ENCODE measurements at places on chromosomes 7 and 10.

DNA sequence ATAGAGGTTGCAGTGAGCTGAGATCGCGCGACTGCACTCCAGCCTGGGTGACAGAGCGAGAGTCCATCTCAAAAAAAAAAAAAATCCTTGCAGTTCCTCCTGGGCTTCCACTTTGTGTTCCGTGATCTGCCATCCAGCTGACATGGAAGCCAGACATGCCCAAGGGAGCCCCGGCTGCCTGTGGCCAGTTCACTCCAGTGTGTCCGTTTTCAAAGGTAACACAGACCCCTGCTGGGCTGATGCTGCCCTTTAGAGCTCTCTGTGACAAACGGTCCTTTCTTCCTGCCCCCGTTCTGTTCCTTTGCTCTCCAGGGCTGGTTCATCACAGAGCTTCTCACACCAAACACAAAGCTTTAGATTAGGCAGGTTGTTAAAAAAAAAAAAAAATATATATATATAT is 130.8 kb downstream of the CUL2 start:
- no peak for DNase-seq

DNA sequence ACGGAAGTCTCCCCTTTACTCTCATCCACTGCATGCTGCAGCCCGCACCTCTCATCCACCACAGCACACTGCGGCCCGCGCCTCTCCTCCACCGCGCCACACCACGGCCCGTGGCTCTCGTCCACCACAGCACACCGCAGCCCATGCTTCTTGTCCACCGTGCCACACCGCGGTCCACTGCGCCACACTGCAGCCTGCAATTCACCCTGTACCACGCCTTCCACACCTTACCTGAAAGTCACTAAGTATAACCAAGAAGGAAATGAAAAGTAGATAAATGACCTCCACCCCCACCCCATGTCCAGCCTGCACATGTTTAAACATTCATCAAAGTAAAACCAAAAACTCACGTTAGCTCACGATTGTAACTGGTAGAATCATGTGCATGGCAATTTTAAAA is 176.1 kb downstream of the DIP2C start:
- DNase-seq, result no peak

- no peak for DNase-seq
Measured at GRCh38 chr7:112147793-112148361, 58.3 kb downstream of the DOCK4 start.

DNA sequence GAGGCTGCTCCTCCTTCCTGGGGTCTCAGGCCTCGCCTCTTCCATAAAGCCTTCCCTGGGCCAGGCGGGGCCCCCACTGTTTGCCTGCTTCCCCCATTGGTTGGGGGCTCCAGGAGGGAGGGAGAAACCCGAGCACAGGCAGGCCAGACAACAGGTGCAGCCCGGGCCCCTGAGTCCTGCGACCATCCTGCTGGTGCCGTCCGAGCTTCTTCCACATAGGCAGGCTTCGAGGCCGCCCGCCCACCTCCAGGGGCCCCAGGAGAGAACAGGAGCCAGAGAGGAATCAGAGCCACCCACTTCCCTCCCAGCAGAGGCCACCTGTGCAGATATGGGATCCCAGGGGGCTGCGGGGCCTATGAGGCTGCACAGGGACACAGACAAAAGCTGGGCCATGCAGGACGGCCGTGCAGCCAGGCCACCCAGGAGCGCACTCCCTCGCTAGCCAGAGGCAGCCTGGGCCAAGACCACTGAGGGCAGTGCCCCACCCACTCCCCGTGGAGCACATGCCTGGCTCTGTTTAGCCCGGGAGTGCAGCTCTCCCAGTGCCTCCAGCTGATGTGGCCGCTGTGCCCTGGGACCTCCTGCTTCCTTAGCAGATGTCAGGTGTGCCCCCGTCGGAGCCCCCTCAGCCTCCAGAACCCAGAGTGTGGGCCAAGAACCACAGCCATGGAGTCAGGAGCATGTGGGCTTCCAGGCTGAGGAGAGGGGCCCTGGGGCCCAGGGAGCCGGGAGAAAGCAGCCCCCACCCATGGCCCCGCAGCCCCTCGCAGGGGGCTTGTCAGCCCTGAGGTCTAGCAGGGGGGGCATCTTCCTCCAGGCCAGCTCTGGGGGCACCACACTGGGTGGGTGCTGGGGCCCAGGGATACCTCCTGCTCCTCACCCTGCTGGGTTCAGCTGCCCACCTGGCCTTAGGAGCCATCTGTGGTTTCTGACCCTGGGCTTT is 59.9 kb upstream of the INPP5A start:
- DNase-seq, result no peak

DNA sequence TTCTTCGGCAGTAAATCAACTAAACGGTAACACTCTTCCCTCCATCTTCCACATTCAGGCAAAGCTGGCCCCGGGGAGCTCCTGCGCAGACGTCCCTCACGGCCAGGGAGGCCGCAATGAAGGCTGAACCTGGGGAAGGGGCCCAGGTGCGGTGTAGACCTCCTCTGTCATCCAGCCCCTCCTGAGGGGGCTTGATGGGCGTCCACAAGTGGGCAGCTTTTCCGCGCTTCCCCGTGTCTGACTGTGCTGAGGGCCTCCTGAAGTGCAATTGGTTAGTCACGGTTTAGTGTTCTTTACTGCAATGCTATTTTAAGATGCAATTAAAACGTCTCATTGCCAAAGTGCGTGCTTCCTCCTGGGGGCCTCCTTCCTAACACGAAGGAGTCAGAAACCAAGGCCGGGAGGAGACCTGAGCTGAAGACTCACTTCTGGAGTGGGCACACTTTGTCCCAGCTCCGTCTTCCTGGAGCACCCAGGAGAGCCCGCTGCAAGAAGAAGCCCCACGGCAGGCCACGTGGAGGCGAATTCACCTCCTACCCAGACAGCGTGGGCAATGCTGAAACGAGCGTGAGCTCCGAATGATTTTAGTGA is 173.3 kb downstream of the ELFN1 start:
- no peak for DNase-seq

DNA sequence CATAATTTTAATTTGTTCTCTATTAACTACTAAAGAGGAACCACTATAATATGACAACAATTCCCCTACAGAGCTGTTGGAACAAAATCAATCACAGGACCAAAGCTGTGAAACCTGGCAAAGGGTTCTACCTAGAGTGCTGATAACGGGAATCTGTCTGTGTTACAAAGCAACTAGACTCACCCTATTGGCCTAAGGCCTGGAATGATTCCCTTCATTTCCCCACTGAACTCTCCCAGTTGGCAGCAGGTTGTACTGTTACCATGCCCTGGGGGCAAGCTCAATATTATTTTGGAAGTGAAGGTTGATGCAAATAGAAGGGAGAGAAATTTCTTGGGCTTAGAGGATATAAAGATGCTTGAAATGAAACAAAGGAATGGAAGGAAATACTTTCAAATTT is 81.8 kb downstream of the SEMA3A start:
- DNase-seq, result no peak

GRCh38 chr10:5485948-5486852 is 13.2 kb downstream of the CALML5 start:
- no peak for DNase-seq

- no peak for DNase-seq
Measured at GRCh38 chr7:98862716-98863420, 6.9 kb downstream of the TMEM130 start.

- DNase-seq, result no peak
Measured at GRCh38 chr10:58137813-58138212, 129.9 kb downstream of the IPMK start.

DNA sequence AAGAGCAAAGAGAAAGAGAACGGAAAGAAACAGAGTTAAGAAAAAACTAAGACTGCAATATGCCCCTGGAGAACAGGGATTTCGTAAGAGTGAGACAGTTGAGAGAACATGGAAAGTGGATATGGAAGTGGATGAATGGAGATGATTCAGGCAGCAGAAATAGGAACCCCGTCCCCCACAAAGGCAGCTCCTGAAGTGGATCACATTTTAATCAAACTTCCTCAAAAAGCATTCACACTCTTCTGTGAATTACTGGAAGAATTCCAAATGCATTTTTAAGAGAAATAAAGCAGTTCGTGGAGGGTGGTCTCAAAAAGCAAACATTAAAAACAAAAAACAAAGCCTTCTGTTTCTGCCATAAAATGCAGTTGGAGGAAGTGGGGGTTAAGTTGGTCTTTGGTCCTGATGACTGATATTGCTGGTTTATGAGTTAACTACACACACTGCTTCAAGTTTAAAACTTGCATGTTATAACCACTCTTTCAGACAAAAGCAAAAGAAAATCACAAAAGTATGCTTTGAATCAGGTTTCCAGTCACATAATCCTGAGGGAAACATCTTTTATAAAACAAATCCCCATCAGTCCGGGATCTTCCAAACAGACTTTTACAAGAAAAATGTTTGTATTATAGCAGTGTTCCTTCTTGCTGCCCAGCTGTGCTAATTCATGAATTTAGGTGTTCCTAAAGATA is 214.3 kb downstream of the FANK1 start:
- no peak for DNase-seq

GRCh38 chr10:2933519-2933918 is 133.8 kb upstream of the PFKP start:
- DNase-seq, result no peak

- no peak for DNase-seq
Measured at GRCh38 chr10:75911426-75911825, 480.0 kb downstream of the LRMDA start.

DNA sequence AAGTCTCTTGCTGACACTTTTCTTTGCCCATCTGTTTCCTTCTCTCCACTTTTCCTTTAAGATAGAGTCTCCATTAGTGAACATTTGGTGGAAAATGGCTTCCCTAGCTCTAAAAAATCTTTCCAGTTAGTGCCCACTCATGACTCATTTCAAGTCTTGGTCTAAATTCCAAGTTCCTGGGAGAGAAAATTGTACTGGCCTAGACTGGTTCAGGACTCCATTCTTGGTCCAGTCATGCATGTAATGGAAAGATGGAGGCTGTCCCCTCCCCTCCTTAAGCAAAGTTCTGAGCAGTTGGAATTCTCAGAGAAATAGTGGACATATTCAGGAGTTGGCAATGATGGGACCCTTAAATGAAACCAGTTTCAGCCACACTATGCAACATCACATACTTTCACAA is 3.8 kb upstream of the ALDH18A1 start:
- DNase-seq, result no peak

DNA sequence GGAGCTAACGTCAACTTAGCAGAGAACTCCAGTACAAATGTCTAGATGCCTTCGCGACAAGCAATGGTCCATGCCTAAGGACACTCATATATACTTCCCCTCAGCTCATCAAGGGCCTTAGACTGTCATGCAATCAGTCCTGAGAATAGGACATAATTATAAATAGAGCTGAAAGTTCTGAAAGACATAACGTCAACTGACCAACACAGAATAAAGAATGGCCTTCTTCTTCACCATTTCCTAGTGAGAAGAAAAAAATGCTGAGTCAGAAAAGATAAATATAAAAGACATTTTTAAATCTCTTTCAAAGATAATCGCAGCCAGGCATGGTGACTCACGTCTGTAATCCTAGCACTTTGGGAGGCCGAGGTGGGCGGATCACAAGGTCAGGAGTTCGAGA is 83.2 kb downstream of the ARMH3 start:
- DNase-seq, result no peak

Measured in stimulated activated CD4-positive, alpha-beta T cell treated with anti-CD3 and anti-CD28 coated beads, TNF-alpha, amount 100 ng/mL, for 4 hours (primary cell).